Tongue (tissue), 3 donors: ENCODE measurements at places on chromosomes 3 and 15.
A peak's percentile ranks its signal among the peaks of the same experiment; 100 is the strongest.

GRCh38 chr3:131067983-131068382 is 41.3 kb downstream of the NEK11 start:
- DNase-seq: peak; percentile 66

DNA sequence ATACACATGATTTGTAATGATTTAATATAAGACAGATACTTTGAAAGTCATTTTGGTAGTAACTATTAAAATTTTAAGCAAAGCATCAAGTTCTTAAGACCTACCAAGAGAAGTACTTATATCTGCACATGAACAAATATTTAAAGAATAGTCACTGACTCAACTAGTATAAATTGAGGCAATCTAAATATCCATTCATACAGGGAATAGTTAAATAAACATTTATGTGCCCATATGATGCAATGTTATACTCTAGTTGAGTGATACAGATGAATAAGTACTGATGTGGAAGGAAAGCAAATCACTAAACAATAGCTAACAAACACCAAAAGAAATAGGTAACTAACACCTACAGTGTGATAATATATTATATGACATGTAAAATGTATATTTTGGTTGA is 527.7 kb downstream of the EPHA3 start:
- no peak for DNase-seq

DNA sequence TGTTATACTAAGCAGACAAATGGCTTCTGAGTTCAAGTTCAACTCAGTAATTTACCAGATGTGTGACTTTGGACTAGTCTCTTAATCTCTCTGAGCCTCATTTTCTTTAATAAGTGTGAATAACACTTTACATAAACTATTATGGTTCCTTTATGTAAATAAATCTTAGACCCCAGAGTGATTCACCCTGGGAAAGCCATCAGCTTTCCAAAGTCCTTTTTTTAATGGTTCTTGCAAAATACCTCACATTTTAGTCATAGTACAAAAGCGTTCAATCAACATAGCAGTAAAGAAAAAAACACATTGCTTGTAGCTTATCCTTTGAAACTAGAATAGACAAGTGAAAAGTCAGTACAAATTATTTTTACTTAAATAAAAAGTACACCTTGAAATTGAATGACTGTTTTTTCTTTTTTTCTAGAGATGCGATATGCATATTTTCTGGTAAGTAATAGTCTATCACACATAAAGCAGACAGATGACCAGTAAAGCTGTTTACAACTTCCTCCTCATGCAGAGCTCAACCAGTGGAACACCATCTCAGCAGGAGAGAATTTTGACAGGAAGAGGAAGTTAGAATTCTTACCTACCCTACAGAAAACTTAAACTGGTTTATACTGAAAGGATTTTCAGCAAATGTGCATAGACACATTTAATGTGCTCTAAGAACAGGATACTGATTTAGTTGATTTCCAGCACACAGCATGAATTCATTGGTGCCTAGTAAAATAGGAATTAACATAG is 123.0 kb upstream of the AGBL1 start:
- no peak for DNase-seq

DNA sequence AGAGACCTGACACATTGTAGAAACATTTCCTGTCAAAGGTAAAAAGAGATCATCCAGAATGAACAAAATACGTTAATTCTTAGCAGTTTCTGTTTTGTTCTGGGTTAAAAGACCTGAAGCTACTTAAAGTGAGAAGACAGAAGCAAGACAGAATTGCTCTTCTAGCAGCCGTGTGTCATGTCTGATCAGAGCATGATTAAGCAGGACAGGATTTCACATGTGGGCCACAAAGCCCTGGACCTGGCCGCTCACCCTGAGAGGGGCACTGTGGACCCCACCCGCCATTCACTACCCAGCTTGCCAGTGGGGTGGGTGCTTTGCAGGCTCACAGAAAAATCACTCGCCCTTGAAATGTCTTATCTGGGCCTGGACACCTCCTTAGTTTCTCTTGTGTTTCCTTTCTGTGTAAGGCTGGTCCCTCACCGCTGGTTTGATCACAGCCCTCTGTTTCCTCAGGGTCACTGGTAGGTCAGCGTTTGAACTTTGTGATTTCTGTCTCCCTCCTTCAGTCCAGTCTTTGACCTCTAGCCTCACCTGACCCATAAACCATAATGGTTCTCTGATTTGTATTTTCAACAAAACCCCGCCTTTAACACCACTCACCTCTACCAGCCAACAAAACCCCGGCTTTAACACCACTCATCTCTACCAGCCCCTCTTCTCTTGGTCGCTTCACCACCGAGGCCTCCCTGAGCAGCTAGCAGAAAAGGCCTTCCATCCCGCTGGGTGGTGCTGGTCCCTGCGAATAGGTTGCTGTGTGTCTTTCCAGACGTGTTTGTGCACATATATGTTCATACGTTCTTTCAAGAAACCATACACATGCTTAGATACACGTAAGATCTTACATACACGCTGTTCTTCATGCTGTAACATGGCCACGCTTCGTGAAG is 185.0 kb downstream of the OR4M2 start:
- DNase-seq: no peak

DNA sequence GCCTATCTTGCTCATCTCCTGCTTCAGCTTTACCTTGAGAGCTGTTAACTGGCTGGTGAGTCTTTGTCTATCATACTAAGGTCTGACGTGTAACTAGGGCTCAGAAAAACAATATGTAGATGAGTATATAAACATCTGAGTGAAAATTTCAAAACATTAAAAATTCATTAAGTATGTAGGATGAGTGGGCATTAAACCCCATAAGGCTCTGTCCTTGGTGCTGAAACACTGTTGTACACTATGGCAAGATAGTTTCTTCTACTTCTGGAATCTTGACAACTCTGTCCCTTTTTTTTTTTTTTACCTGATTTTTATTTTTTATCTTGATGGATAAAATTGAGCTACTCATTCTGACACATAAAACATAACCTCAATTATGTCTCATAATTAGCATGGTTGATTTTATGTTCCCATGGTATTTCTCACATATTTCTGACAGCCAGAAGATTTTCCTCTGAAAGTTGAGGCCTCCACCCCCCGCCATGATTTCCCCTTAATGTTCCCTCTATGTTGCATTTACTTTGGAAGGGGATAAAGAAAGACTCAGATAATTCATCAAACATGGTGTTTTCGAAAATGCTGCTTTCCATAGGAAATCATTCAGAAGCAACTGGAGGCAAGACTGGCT is 54.3 kb downstream of the DGKG start:
- DNase-seq: peak; percentile 71

- no peak for DNase-seq
Observed at GRCh38 chr15:100167884-100168375, 173.8 kb downstream of the ADAMTS17 start.

GRCh38 chr15:100595964-100596363 is 6.0 kb downstream of the LINS1 start:
- no peak for DNase-seq

GRCh38 chr3:66762916-66763693 is 235.0 kb upstream of the KBTBD8 start:
- DNase-seq: peak; percentile 80

DNA sequence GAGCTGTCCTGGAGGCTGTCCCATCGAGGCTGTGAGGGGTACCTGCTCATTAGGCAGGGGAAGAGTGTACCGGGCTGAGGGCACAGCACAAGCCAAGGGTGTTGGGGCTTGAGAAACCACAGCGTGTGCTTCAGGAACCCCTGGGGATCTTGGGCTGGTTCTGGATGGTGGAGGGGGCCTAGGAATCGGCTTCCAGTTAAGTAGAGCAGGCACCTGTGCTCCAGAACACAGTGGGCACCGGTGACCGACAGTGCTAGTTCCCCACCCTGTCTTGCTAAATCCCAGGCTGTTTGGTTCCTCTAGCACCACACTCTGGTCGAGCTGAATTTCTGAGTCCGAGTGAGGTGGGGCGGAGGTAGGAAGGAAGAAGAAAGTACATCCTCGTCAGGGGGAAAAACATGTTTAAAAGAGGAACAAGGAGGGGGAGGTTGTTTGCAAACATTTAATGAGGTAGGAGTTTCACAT is 29.1 kb downstream of the SLC6A6 start:
- DNase-seq: no peak

DNA sequence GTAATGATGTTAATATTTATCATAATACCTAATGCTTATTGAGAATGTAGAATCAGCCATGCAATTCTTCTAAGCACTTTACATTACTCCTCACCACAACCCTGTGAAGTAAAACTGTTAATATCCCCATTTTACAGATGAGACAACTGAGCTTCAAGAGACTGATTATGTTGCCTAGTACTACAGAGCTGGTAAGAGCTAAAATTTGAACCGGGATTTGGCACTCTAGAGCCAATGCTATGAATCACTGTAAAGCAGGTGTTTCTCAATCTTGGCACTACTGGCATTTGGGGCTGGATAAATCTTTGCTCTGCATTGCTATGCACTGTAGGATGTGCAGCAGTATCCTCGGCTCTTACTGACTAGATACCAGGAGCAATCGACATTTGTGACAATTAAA is 367.7 kb downstream of the MAGI1 start:
- DNase-seq: no peak

DNA sequence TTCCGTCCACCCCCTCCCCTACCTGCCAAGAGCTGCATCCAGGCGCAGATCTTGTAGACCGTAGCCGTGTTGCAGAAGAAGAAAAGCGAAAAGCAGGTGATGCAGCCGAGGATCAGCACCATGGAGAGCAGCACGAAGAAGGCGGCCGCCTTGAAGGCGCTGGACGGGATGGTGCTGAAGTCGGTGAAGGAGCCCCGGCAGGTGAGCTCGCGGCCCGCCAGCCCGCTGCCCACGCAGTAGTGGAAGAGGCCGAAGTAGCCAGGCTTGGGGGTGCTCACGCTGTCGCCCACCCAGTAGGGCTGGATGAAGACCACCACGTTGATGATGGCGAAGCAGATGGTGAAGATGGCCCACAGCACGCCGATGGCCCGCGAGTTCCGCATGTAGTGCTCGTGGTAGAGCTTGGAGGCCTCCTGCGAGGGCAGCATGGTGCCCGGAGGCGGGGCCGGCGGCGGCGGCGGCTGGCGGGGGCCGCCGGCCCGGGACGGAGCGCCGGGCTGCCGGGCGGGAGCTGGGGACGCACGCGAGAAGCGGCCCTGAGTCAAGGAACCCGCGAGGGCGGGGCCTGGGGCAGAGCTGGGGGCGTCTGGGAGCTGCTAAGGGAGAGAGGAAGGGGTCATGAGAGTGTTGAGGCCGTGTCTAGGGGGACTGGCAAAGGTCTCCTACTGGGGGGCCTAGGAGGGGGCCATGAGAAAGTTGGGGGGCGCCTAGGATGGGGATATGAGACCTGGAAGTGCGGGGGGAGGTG is 1.2 kb downstream of the LHFPL4 start:
- peak; percentile 84 for DNase-seq

DNA sequence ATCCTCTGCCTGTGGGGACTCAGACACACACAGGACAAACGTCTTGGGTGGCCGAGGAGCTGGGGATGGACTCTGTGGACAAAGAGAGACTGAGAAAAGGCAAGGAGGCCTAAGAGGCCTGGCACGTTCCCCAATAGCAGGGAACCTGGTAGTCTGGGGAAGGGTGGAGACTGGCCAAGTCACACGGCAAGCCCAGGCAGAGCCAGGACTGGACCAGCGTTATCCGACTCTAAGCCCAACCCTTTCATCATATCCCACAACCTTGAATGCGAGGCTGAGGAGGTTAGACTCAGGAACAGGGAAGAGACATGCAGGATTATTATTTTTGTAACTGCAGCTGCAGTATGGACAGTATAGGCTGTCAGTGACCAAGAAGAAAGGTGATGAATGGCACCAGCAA is 53.4 kb downstream of the SLC6A11 start:
- DNase-seq: no peak

- DNase-seq: peak; percentile 95
Observed at GRCh38 chr15:98853161-98853560, 154.4 kb downstream of the PGPEP1L start.

- DNase-seq: no peak
Observed at GRCh38 chr3:50612234-50612882, 784 bp upstream of the CISH start.

GRCh38 chr15:82647835-82648256 is 683 bp upstream of the CPEB1 start:
- DNase-seq: peak; percentile 2

DNA sequence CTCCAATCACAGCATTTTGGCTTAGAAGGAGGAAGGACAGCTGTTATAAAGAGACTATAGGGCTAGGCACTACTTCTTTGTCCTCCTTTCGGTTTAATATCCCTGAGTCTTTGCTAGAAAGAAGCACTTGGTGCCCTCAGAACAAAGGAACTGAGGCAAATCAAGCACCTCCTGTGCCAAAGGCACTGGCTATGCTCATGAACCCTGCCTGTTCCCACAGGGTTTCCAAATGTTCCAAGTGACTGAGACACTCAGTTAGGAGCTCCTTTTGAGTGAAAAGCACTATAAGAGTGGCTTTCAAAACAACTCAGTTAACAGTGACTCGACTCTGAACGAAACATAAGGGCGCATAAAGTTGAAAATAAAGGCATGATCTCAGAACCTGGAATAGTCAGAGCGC is 25.0 kb downstream of the TBC1D2B start:
- DNase-seq: no peak

DNA sequence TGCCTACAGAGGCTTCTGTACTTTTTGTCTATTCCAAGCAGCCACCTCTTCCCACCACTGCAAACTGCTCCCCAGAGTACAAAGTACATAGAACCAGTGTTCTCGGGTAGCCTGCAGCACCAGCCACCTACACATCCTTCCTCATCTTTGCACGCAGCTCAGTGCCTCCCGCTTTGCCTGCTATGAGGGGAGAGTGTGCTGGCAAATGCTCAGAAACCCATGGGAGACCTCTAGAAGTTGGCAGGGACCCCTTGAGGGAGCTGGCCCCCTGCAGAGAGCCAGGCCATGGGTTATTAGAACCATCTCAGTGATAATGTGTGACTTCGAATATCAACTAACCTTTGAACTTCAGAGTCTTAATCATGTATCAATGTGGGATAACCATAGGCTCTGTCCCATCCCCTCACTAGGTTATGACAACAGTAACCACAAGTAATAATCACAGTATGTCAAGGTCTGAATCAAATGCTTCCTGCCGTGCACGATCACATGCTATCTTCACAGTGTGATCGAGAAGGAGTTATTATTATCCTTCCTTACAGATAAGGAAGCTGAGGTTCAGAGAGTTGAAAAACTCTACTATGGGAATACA is 22.8 kb upstream of the SMAD3 start:
- no peak for DNase-seq

- DNase-seq: no peak
Observed at GRCh38 chr3:3628676-3629328, 170.4 kb upstream of the LRRN1 start.

DNA sequence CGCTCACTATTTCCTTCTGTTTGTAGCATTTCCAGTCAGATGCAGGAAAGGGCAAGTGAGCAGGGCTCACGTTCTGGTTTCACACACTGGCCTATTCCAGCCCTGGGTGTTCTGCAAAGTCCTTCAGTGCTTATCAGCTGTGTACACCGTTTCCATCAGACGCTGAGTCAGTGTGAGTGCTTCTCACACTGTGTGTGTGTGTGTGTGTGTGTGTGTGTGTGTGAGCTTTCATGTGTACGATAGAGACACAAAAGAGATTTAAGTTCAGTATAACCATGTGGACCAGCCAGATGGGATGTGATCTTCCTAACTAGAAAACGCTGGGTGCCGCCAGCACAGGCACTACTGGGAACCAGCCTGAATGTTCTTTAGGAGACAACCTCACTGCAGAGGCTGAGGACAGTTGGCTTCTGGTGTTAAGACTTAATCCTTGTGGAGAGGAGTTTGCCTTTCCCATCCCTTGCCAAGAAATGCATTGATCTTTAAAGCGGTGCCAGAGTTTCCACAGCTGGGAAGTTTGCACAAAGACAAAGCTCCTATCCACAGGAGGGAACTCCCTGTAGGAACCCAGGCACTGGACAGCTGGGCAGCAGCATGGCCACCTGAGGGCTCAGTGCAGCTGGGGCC is 3.9 kb upstream of the CHSY1 start:
- peak; percentile 92 for DNase-seq
